Cortex of kidney (tissue), 1 donor: ENCODE measurements at places on chromosomes 11 and 22.

DNA sequence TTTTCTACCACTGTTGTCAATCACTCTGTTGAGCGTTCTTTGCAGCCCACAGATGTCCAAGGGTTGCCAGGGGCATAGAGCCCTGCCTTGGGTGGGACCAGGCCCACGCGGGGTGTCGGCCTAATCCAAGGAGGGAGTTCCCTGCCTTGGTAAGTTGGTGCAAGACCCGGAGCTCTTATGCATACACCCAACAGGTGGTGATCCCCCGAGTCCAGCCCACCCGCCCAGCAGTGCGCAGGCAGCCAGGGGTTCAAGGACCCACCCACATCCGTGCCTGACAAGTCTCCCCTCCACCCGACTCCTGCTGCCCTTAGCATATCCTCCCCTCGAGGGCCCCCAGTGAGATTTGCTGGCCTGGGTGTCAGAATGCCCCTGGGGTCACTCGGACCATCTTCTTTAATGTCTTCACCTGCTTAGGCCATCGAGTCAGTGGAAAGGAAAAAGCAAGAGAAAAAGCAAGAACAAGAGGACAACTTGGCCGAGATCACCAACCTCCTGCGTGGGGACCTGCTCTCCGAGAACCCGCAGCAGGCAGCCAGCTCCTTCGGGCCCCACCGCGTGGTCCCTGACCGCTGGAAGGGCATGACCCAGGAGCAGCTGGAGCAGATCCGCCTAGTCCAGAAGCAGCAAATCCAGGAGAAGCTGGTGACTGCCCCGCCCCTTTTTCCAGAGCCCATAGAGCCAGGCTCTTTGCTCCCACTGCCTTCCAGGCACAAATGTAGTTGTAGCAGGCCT lies 12.2 kb downstream of the RIBC2 start:
- DNase-seq, result no peak

DNA sequence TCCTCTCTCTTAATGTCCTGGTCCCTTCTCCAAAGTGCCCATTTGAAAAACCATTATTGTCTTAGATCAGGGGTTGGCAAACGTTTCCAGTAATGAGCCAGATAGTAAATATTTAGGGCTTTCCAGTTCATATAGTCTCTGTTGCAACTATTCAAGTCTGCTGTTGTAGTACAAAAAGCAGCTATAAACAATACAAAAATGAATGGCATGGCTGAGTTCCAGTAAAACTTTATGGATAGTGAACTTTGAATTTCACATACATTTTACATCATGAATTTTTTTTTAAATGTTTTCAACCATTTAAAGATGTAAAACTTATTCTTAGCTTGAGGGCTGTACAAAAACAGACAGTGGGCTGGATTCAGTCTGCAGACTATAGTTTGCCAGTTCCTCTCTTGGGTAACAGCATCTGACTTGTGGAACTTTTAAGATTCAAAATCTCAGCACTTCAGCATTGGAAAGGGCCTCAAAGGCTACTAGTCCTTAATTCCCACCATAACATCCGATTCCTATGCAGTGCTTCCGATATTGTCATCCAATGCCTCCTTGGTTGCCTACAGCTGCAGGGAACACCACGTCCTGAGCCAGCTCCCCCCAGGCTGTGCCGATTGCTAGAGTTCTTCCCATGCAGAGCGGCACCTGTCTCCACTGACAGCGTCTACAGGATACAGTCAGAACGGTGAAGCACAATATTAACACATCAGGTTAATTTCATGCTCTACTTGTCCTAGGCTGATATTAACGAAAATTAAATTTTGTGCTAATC lies 65.6 kb upstream of the E2F8 start:
- no peak for DNase-seq

- DNase-seq, result no peak
Observed at GRCh38 chr11:71248656-71249055, 3.7 kb downstream of the SHANK2 start.

DNA sequence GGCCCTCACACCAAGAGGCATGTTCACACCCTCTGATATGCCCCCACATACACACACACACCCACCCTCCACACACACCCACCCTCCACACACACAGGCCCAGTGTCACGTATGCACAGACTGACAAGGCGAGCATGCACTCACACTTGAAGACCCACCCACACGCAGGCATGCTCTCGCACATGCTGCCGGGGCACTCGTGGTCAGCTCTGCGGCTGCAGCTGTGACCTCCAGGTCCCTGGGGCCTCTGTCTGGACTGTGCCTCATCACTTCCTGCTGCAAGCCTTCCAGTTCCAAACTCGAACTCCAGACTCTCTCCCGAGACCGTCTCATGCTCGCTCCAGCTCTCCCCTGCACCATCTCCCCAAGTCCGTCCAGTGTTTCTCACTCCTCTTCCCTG lies 9.5 kb downstream of the DCHS1 start:
- DNase-seq, result no peak

- DNase-seq, result no peak
Observed at GRCh38 chr11:63687845-63688244, 6.5 kb downstream of the RTN3 start.

- no peak for DNase-seq
Observed at GRCh38 chr11:121927097-121927785, 188.8 kb downstream of the BLID start.

- no peak for DNase-seq
Observed at GRCh38 chr11:95042906-95043305, 6.3 kb upstream of the KDM4F start.

GRCh38 chr11:98110030-98110429 lies 910.7 kb upstream of the CNTN5 start:
- no peak for DNase-seq

DNA sequence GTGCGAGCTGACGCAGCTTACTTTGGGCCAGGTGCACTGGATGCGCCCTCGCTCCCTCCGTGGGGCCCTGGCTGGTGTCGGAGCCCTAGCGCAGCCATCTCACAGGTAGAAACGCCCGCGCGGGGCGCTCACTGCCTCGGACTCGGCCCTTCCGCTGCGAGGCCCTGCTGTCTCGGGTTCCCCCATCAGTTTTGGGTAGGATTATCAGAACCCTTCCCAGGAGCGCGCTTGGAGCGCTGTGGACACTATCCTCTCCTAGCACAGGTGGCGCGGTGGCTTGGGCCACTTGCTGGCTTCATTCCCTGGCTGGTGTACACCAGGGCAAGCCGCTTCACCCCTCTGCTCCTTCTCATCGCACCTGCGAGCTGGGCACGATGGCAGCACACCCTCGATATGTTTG lies 35.7 kb upstream of the B3GAT1 start:
- no peak for DNase-seq

GRCh38 chr22:23084453-23085350 lies 14.4 kb downstream of the GNAZ start:
- no peak for DNase-seq

GRCh38 chr11:911031-911889 lies 650 bp upstream of the CHID1 start:
- no peak for DNase-seq

DNA sequence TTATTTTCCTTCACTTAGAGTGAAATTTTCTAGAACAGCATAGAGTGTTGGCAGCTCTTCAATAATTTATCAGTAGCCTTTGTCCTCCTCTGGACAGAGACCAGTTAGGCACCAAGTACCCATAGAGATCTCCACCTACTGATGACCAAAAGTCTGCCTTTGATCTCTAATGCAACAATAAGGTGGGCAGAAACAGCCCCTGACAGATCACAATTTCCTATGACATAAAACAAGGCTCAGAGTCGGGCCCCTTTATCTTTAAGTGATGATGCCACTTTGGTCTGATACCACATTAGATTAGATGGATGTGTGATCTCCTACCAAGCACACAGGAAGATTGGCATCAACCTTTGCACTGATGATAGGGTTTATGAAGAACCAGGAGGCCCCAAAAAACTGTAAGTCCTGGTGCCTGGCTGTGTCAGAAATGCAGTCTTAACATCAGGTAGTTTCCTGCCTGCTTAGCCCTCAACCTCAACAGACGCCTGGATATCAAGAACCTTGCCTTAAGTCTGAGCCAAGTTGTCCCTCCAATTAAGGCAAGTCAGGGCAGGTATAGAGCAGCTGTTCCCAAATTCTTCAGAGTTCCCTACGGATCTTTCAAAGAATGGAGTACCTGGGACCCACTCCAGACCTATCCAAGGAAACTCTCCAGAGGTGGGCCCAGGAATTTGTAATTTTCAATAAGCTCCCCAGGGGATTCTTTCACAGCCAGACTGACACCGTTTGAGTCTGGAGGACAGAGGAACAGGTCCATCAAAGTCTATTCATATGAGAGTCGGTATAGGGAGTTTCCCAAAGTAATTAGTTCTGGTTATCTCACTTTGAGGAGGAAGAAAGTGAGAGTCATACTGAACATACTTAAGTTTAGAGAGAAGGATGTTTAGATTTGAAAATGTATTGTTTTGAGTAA lies 30.6 kb upstream of the TMPRSS4 start:
- DNase-seq, result no peak

- no peak for DNase-seq
Observed at GRCh38 chr11:102223859-102224258, 93.4 kb upstream of the BIRC3 start.

DNA sequence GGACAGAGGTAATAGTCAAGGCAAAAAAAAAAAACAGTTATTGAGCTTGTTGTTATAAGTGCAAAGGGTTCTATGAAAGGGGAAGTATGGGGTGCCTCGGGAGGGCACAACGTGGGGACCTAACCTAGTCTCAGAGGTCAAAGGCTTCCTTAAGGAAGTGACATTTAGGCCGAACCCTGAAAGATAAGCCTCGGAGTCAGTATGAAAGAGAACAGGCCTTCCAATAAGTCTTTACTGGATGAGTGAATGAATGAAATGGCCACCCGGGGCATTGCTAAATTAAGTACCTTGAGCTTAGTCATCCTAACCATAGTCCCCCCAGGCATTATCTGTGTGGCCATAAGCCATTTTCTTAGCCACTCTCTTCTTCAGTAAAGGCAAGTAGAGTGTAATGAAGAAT lies 19.7 kb downstream of the FLI1 start:
- DNase-seq, result no peak

GRCh38 chr11:540583-541432 lies 3.5 kb downstream of the LRRC56 start:
- no peak for DNase-seq

- DNase-seq, result no peak
Observed at GRCh38 chr11:76656571-76657081, 13.9 kb downstream of the LRRC32 start.

DNA sequence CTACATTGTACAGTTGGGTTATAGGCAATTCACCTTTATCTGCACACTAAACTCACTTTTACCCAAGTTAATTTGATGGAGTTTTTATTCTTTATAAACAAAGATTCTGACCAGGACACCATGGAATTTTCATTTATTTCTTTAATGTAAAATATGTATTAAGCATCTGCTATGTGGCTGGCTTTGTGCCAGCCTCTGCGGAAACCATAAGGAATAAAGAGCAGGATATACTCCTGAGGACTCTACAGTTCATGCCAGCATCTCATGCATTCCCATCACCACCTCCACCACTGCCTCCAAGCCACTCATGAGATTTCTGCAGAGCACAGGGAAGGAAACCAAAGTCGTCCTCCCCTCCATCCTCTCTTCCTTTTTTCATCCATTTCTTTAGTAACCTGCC lies 100.0 kb upstream of the DBX1 start:
- no peak for DNase-seq

DNA sequence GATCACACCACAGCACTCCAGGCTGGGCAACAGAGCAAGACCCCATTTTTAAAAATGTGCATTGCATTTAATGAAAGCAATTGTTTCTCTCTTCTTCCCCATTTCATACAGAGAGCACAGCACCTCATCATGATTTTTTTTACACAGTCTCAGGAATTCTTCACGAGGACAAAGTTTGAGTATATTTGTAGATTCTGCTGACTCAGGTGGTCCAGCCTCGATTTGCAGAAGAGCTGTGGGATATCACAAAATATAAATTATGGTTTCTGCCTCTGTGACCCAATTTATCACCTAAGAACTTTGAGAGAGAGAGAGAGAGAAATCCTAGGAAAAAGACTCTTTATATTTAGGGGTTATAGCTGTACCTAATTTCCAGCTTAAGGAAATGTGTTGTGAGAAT lies 19.8 kb downstream of the CASP5 start:
- DNase-seq, result no peak

DNA sequence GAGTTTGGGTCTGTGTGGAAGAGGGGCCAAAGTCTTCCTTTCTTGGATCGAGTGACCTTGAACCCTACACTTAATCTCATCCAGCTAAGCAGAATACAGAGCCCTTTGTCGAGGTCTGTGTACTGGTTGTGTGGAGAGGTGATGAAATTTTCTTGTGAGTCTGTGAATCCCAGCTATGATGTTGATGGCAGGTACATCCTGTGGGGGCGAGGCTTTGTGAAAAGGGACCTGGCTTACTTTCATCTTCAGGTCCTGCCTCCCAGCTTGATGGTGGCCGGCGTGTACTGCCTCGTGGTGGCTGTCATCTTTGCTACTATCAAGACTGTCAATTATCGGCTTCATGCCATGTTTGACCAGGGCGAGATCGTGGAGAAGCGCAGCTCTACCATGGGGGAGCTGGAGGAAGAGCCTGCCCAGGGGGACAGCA lies 1.0 kb downstream of the PCNX3 start:
- no peak for DNase-seq

GRCh38 chr11:105741488-105742020 lies 131.7 kb downstream of the GRIA4 start:
- DNase-seq, result no peak
